G401 (cell line): ENCODE measurements at places on chromosomes 7 and 10.
A peak's percentile ranks its signal among the peaks of the same experiment; 100 is the strongest.

GRCh38 chr7:54987772-54988171 is 31.0 kb upstream of the EGFR start:
- DNase-seq, result no peak

DNA sequence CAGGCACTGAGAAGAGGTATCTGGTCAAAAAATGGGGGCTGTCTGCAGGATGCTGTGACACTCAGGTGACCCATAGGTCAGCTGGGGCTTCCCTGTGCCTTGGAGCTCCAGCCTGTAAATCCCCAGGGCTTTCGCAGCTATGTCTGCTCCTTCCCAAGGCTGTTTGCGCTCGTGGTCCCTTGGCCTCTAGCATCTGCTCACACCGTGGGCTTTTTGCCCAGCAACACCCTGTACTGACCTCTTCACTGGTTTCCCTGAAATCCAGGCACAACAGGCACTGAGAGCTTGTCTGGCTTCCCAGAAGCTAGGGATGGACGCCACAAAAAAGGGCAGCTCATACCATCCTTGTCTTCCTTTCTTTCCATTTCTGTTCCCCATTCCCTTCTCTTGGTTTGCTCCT is 280.3 kb upstream of the HABP2 start:
- DNase-seq, result no peak

- no peak for DNase-seq
These were observed 178.8 kb downstream of the ADAM12 start for GRCh38 chr10:126209451-126209850.

- DNase-seq, result no peak
These were observed 61.1 kb upstream of the CCDC71L start for GRCh38 chr7:106721816-106722785.

- no peak for DNase-seq
These were observed 297.6 kb upstream of the PLXDC2 start for GRCh38 chr10:19518632-19519031.

GRCh38 chr7:121020249-121020988 is 31.9 kb downstream of the CPED1 start:
- no peak for DNase-seq

DNA sequence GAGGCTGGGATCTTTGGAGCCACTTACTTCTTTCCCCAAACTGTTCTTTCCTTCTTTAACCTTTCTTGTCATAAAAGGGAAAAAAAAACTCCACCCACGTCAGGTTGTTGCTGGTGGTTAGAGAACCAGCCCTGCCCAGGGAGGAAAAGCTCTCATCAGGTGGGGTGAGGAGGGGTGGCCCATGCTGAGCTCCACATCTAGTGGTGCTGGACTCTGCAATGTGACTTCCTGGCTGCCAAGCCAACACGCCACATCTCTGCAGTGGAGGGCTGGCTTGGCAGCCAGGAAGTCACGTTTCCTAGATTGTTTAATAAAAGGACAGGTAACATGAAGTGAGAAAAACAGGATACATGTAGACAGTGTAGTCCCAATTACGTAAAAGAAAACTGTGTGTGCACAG is 37.4 kb downstream of the WIPF3 start:
- no peak for DNase-seq

GRCh38 chr10:118957443-118957825 is 72.1 kb upstream of the NANOS1 start:
- DNase-seq, result no peak

DNA sequence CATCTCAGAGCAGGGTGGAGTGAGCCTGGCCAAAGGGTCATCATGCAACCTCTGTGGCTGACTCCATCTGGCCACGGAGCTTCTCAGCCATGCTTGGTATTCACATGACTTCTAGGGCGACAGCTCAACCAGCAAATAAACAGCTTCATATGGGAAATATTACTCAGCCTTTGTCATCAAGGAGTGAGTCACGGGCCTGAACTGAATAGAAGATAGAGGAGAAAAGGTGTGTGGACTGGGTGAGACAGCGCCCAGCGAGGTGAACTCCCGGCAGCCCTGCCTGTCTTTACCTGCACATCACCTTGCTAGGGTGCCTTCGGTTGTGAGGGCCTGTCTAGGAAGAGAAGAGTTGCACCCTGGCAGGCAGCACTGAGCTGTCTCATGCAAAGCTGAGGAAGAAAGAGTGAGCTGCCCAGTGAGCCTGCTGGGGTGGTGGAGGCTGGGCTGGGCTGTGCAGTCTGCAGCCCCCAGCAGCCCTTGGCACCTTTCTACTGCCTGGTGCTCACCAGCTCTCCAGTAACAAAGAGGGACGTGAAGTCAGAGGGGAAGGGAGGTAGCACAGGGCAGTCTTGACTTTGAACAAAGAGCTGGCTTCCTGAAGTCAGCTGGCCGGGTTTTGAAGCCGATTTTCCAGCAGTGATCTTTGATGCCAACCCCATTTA is 114.2 kb downstream of the EGFR start:
- DNase-seq, result no peak

DNA sequence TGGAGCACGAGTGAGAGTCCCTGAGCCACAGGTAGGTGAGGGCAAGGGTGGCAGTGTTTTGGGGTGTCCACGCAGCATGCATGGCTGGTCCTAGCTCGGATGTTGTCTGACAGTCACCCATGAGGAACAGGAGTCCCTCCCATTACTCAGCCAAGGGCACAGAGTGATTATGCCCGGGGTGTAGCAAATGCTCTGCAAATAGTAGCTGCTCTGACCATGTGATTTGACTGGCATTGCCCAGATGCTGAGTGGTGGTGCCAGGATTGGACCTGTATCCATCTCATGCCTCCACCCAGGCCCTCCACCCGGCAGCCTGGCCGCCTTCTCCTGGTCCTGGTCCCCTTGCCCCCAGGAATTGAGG is 150.8 kb downstream of the GRK5 start:
- no peak for DNase-seq

DNA sequence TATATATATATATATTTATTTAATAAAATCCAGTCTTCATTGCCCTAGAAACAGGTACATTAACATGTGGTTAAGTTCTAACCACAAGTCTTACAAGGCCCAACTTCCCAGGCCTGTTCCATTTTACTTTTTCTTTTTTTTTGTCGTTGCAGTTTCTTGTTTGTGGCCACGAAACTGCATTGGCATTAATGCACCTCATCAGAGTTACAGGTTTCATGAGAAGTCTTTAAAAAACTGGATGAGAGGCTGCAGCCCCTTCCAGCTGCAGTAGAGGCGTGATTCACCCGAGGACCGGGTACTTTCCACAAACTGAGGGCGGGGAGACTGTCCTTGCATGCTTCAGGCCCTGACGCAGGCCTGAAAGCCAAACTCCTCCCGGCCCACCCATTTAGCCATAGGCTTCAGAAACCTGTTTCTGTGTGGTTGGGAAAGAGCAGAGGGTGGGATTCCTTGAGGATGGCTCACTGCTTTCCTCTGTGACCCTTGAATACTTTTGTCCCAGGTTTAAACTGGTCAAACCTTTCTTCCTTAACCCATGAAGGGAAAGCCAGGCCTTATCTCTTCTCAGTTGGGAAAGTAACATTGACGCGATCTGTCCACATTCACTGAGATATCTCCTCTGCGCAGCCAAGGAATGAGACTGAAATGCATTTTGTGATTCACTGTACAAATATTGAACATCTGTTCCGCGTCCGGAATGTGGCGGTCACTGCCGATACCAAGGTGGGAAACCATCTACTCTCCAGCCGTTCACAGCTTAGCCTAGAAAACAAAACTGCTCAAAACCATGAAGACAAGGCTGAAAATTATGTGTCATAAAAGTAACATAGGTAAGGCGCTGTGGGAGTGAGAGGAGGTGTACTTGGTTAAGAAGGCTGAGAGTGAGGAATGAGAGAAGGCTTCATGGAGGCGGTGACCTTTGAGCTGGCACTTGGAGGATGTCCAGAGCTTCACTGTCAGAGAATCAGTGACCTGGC is 311.7 kb downstream of the GATA3 start:
- no peak for DNase-seq

- no peak for DNase-seq
These were observed 595.5 kb downstream of the INHBA start for GRCh38 chr7:41107330-41107937.

- DNase-seq, result peak; percentile 50
These were observed 640 bp upstream of the ZNF425 start for GRCh38 chr7:149126662-149127266.

DNA sequence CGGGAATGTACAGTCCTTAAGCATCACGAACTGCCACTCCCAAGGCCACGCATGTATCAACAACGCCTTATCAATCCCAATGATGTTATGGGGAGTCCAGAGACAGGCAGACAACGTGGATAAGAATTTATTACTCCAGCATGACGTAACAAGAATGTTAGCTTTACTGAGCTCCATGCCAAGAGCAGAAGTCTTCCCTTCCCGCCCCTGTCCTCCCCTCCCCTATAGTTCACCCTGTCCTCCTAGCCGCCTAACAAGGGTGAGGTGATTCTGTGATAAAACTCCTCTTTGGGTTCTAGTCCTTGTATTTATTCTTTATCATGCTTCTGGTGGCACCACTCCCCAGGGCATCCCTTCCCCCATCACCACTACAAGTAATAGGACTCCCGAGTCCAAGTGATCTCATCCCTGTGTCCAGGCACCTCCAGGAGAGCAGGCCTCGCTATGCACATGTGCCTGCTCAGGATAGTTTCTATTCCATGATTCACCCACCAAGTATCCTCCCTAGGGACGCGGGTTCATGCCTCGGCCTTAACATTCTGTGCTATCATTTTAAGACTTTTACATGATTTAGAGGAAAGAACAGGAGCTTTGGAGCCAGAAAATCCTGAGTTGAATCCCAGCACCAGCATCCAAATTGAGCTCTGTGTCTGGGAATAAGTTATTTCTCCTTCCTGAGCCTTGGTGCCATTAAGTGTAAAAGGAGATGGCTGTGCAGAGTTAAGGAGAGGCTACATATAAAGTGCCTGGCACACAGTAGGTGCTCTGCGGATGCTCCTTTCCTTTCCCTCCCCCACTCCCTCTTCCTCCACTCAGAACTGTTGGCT is 15.4 kb downstream of the GSDME start:
- DNase-seq, result no peak

- DNase-seq, result no peak
These were observed 35.1 kb upstream of the DNAJB6 start for GRCh38 chr7:157301610-157302120.

DNA sequence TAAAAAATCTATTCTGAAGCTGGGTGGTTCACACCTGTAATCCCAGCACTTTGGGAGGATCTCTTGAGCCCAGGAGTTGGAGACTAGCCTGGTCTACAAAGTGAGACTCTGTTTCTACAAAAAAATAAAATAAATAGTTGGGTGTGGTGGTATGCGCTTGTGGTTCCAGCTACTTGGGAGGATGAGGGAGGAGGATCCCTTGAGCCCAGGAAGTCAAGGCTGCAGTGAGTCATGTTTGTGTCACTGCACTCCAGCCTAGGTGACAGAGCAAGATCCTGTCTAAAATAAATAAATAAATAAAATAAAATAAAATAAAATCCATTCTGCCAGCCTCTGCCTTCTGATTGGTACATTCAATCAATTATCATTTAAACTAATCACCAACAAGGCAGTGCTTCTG is 17.5 kb downstream of the ZNF33A start:
- DNase-seq, result no peak

- no peak for DNase-seq
These were observed 65.6 kb downstream of the STRA8 start for GRCh38 chr7:135299235-135299634.

- DNase-seq, result peak; percentile 62
These were observed 80.9 kb downstream of the ABLIM1 start for GRCh38 chr10:114577133-114577532.

DNA sequence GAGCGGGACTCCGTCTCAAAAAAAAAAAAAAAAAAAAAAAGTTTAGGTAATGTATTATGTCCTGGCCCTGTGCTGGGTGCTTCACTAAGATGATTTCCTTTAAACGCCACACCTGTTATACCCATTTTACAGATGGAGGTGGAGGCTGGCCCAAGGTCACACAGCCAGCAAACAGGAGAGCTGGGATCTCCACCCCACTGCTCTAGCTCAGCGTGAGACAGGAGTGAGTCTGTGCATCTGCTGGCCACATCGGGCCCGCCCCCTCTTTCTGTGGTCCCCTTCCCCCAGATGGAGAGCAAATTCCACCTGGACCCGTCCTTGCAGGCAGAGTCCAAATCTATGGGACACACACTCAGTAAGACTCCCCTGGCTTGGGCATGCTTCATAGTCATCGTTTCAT is 51.0 kb downstream of the LHPP start:
- no peak for DNase-seq

DNA sequence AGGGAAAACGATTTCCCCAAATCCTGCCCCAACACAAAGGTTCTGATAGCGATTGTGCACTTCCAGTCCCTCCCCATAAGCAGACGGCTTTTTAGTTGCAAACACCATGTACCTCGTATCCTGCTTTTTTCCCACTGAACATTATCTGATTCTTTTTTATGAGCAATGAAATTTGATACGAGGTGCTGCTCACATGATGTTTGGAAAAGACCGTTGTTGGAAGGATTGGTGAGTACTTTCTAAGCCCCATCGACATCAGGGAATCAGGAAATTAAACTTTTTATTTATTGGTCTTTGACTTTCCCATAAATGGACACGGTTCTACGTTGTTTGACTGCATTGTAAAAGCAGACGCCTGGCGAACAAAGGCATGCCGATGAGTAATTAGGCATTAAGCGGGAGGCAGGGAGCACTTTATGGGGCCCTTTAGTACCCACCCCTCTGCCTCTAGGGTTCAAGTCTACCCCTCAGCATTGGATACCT is 49.4 kb downstream of the TEX36 start:
- DNase-seq, result no peak

- no peak for DNase-seq
These were observed 23.8 kb upstream of the GSDME start for GRCh38 chr7:24781106-24781505.

- DNase-seq, result no peak
These were observed 13.6 kb upstream of the SLF2 start for GRCh38 chr10:100899171-100899570.

GRCh38 chr7:80182630-80183276 is 48.1 kb downstream of the GNAI1 start:
- no peak for DNase-seq

- no peak for DNase-seq
These were observed 149.1 kb downstream of the UBE2H start for GRCh38 chr7:129803546-129804081.

DNA sequence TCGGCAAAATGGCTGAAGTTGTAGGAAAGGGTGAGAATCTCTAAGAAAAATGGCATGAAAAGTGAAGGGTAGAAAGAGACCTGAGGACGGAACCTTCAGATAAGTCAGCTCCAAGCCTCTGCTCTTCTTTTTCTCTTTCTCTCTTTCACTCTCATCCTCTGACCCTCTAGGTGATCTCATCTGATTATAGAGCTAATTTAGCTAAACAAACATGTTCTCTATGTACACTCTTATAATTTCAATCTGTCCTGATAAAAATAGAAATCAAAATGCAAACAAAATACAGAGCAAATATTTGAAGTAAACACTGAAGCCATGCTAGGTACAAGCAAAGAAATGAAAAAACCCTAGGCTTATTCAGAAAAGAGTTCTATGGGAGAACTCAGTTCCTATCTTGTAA is 14.4 kb upstream of the CUBN start:
- no peak for DNase-seq

GRCh38 chr10:79393924-79394610 is 46.8 kb downstream of the PPIF start:
- no peak for DNase-seq
